Stimulated activated CD4-positive, alpha-beta T cell treated with anti-CD3 and anti-CD28 coated beads, TNF-alpha, amount 100 ng/mL, for 24 hours (primary cell): ENCODE measurements at places on chromosomes 4 and X.

GRCh38 chrX:155055494-155055893, 15.4 kb downstream of the CMC4 start:
- no peak for DNase-seq

DNA sequence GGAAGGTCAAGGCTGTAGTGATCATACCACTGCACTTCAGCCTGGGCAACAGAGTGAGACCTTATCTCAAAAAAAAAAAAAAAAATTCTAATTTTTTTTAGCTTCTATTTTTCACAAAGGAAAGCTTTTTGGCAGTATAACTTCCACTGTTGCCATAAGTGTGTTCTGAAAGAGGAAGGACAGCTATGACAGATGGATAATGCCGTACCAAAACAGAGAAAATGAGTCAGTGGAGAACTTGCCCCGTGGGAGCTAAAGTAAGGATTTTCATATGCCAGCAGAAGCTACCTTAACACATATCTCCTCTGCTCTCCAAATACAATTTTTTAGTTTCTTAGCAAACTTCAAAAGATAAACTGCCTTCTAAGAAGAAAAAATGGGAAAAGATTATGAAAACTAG, 43.7 kb downstream of the RPS3A start:
- no peak for DNase-seq

DNA sequence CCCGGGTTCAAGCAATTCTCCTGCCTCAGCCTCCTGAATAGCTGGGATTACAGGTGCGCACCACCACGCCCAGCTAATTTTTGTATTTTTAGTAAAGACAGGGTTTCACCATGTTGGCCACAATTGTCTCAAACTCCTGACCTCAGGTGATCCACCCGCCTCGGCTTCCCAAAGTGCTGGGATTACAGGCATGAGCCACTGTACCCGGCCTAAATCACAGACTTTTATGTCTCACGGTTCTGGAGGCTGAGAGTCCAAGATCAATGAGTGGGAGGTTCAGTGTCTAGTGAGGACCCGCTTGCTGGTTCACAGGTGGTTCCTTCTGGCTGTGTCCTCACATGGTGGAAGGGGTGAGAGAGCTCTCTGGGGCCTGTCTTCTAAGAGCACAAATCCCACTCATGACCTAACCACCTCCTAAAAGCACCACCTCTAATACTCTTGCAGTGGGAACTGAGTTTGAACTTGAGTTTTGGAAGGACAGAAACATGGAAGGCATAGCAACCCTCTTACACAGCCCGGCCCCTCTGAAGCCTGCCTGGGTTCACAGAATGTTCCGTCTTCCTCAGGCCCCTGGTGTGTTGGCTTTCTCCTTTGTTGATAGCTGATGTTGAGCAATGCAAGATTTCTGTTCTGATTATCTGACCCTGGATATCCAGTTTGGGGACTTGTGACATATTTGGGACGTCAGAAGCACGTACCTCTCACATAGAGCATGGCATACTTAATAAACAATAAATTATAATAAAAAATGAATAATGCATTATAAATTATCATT, 1.9 kb upstream of the AKAP17A start:
- DNase-seq = no peak

- no peak for DNase-seq
These were observed 13.6 kb downstream of the DHX15 start for GRCh38 chr4:24570574-24571236.

GRCh38 chr4:6121276-6121850, 79.0 kb downstream of the JAKMIP1 start:
- no peak for DNase-seq

GRCh38 chr4:116005037-116005805, 891.8 kb upstream of the NDST4 start:
- DNase-seq = no peak

DNA sequence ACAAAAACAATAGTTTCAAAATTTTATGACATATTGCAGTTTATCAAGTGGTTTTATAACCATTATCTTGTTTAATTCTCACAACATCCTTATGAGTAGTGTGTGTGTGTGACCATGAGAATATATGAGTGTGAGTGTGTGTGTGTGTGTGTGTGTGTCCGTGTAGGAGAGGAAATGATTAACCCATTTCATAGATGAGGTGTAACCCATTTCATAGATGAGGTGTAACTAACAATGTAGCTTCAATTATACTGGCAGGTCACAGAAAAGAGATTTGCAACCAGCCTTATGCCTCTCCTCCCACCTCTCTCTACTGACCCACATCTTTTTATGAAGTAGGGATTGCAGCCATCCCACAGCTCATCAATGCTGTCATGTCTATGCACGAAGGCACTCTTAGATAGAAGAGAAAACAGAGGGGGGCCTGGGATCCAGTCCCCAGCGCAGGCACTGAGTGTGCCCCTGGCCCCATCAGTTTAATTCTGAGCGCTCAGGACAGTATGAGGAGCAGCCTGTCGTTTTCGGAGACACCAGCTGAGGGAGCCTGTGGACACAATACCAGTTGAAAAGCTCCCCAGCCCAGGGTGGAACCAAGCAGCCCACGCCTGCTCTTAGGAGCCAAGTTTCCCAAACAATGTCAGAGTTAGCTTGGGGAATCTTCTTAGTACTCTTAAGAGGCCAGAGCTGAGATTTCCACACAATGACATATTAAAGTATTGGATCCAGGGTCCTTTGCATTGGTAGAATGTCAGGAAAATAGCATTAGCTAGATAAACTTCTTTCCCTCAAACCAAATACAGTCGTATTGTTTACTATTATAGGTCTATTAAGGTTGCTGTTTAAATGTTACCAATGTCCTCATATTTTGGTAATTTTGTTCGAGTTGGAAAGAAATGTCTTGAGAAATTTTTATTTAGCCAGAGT, 88.6 kb downstream of the PALLD start:
- no peak for DNase-seq

DNA sequence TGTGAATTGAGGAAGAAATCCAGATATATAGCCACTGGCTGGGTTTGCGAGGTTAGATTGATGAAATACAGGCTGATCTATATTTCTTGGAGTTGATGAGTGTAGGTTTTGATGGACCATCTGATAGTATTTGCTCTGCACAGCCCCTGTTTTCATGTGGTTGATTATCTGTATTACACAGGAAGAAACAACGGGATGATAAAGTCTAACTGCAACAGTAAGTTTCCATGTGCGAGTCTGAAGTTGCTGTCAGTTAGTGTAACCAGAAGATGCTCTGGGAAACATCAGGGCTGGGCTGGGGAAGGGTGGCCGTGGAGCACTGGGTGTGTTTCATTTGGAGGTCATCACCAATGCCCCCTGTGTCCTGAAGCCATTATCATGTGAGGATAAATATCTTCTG, 148.4 kb upstream of the SFRP2 start:
- DNase-seq = no peak
